ENCODE measurements at places on chromosomes 6 and 20.
A peak's percentile ranks its signal among the peaks of the same experiment; 100 is the strongest.

DNA sequence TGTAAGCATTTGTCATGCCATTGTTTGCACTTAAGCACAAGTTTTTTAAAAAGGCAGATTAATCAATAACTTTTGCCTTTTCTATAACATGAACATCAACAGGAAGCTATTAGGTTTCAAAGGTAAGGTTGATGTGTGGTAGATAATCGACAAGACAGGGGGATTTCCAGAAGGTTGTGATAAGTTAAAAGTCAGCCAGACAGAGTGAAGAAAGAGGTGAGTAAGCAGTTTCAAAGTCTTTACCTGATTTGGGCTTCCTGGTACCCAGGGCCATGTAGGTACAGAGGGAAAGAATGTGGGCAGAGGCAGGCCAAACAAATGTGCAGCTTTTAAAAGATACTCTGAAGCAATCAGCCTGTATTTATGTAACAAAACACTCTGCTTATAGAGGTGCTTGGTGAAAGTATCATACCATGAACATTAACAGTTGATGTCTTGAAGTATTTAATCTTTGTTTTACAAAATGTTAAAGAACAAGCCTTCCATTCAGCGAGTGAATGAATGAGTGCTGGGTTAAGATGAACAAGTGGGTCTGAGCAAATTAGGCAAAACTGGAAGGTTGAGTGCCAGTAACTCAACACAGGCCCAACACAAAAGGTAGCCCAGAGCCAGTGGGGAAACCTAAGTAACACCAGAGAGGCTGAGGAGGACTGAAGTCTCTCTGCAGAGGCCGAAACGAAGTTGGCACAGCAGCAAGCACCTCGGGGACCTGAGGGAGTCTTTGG lies 60.2 kb downstream of the LRRC1 start:
- no peak for DNase-seq

- no peak for DNase-seq
These were observed 125.7 kb downstream of the TOX2 start for GRCh38 chr20:44040202-44040915.

- DNase-seq: no peak
These were observed 192.0 kb downstream of the ALDH8A1 start for GRCh38 chr6:134757911-134758361.

GRCh38 chr6:31038559-31038958 lies 28.3 kb downstream of the MUC22 start:
- DNase-seq: no peak

DNA sequence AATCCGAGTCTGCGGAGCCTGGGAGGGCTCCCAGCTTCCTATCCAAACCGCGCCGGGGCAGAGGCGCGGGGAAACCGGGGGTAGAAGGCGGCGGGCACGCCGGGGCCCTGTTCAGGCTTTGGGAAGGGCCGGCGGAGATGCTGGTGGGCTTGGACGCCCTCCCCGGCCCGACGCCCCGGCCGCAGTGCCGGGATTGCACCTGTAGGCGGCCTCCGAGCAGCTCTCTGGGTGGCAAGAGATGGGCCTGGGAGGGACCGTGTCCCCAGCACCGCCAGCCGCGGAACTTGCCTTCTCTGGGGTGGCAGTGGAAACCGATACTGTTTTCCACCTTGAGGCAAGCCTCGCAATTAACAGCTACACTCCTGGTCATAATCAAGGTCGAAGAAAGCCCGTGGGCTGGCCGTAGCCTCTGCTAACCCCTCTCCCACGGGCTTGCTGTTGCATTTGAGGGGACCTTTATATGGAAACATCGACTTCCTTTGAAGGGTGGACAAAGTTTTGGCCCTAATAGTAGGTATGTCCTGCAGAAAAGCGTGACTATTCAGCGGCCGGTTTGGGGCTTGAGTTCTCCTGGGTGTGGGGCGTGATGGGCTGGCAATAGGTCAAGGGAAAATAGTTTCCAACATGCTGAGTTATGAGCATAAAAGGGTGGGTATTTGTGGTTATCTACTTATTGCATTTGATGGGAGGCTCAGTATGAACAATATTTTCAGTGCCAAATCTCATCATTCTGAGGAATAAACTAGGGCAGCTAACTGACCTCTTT lies 1.1 kb upstream of the JAG1 start:
- peak; percentile 31 for DNase-seq

GRCh38 chr20:17621229-17621968 lies 51.5 kb downstream of the DSTN start:
- DNase-seq: no peak

- DNase-seq: no peak
These were observed 18.7 kb downstream of the CNKSR3 start for GRCh38 chr6:154491567-154492470.

DNA sequence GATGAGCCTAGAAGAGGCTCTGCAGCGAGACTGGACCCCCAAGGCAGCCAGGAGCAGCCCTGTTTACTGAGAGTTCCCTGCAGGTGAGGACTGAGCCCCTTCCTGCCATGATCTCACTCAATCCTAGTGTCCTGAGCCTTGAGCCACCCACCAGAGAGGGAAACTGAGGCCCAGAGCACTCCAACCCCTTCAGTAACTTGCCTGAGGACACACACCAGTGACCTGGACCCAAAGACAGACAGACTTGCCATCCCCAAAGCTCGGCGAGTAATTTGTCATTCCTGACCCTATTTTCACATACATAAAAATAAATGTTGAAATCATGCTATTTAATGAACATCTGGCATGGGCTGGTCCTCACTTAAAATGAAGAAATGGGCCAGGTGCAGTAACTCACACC lies 16.7 kb downstream of the BMP7 start:
- DNase-seq: no peak

GRCh38 chr6:13638626-13639025 lies 23.5 kb downstream of the NOL7 start:
- no peak for DNase-seq

GRCh38 chr6:120303527-120303926 lies 954.0 kb upstream of the MAN1A1 start:
- DNase-seq: no peak

DNA sequence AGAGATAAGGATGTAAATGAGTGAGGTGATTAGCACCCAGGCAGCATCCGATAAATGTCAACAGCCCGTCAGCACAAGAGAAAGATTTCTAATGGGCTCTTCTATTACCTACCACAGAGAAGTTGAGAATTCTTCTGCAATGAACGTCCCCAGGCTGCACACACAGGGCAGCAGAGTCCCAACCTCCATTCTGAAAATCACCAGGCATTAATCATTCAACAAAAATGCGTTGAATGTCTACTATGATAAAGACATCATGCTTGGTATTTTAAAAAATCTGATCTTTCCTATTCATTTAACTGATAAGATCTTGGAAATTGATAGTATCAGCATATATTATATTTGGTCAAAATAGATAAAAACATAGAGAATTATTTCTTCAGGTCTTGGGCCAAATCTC lies 59.5 kb upstream of the VGLL2 start:
- no peak for DNase-seq

- DNase-seq: no peak
These were observed 100.8 kb downstream of the SYCP2 start for GRCh38 chr20:59832406-59833363.

DNA sequence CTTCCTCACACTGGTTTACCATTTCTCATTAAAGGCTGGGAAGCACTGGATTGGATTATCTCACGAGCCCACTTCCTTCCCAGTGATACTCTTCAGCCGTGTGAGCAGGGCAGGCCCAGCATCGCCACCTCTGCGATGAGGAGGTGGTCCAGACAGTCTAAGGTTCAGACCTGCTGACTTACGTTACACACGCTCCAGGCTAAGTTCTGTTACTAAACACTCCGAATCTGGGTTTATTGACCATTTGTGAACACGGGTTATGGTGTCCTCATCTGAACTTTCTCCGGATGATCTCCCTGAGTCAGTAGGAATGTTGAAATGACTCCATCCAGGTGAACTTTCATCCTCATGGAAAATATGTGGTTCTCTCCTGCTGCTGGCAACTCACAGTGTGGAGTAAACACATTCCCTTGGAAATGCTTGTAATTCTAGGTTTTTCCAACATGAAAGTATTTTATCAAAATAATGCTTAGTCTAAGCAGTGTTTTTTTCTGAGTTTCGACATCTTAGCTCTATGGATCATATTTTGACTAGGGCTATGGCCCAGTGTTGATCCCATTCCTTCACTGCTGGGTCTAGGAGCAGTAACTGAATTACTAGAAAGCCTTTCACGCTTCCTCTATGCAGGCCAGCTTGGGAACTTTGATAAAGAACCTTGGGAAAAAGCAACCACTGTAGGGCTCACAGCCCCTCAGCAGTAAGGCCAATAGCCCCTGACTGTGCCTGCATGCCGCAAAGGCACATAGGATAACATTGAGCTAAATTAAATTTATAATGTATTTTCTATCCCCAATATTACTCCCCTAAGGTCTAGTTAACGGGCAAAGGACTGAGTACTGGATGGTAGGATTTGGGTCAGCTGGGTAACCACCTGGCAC lies 37.7 kb upstream of the PXDC1 start:
- DNase-seq: no peak

DNA sequence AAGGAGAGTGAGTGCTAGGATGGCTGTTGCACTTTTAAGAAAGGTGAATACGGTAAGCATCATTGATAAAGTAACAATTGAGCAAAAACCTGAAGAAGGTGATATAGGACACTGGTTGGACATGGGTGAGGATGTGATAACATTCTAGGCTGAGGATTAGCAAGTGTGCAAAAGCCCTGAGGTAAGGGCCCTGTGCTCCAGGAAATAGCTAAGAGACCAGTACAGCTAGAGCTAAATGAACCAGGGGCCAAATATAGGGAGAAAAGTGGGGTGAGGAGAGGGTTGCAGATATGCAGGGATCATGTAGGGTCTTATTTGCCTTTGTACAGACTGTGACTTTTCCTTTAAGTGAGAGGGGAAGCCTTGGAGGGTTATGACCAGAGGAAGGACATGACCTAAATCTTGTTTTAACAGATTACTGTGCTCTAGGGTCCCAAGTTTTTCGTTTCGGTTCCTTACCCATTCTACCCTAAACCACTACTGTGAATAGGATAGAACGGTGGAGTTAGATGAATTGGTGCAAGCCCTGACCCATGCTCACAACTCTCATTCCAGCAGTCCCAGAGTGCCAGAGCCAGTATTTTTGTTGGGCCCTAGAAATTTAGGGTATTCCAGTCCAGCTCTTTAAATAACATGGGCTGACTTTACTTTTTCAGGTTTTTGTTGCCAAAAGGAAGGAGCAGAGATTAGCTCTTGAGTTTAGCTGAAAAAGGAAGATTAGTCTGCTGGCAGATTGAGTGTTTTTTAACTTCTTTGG lies 10.7 kb downstream of the MAPK14 start:
- DNase-seq: no peak

DNA sequence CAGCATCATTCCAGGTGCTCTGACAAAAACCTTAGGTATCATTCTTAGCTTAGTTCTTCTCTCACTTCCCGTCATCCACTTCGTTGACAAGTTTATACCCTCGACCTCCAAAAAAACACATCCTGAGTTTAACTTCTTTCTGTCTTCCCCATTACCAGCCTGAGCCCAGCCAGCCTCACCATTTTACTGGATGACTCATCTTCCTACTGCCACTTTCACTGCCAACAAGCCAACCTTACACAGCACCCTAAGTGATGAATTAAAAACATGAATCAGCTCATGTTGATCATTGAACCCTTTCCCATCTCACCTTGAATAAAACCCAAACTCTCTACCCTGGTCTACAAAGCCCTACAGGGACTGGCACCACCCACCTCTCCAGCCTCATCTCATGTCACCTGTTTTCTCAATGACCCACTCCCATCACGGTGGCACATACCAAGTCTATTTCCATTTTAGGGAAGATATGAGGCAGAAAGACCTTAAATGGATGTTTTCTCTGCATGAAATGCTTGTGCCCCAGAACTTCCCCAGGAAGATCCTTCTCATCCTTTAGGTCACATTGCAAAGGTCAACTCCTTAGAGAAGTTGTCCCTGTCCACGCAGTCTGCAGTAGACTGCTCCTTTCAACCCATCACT lies 9.9 kb upstream of the UST start:
- DNase-seq: no peak

DNA sequence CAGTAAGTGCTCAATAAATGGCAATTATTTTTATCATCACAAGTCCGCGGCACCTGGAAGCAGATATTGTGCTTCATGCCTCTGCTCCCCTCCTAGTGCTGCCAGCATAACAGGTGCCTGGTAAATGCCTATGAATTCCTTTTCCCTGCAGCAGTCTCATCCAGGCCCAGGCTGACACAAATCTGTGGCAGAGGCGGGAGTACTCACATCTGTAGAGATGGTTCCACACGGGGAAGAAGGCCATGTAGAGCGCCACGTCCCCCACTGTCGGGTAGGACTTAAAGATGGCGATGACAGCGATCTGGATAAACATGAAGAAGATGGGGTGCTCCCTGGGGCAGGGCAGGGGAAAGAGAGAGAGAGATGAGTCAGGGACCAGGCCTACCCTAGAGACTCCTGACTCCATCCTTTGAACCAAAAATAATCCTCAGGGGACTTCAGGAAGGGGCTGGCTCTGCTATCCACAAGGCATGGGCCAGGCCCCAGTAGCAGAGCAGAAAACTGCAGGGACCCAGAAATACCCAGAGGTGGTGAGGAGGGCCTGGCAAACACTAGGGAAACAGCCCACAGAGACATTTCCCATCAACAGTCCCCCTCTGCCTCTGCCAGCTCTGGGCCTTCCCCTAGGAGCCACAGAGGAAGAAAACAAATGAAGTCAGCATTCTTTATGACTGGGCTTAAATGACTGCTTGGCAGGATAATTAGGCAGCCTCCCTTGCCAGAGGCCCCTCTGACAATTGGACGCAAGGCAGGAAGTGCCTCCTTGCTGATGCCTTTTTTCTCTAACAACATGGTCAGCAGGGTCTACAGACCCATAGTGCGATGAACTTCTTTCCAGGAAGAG lies 23.0 kb downstream of the MAP1LC3A start:
- DNase-seq: no peak

- peak; percentile 43 for DNase-seq
These were observed 516 bp upstream of the IRF4 start for GRCh38 chr6:390914-391558.

DNA sequence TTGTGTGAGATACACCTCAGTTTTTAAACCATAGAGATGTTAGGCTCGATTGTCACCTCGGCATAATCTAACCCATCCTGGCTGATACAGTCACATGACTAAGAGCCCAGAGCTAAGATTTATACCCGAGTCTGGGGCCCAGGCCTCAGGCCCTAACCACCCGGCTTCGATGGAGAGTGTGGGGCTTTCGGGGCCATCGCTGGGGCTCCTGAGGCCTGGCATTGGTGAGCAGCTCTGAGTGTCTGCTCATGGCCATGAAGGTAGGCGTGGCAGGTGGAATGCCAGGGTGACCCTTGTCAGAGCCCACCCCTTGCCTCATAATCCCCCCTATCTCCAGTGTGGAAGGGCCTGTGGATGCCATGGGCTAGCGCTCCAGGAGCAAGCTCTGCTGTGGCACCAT lies 164.3 kb downstream of the BMP7 start:
- DNase-seq: no peak

- no peak for DNase-seq
These were observed 26.2 kb downstream of the UTRN start for GRCh38 chr6:144311361-144311760.

DNA sequence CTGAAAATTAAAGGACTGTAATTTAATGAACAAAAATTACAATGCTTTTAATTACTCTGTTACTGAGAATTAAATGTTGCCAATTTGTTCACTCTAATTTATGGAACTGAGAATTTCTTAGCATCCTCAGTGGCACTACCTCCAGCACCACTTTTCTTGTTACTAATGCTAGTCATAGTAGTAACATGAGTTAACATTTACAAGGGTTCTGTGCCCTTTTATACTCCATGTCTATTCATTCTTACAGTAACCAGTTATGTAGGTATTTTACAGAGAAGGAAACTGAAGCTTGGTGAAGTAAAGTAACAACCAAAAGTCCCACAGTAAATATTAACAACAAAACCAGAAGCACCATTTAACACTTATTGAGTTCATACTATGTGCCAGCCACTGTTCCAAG lies 34.3 kb downstream of the RARS2 start:
- DNase-seq: no peak

- no peak for DNase-seq
These were observed 283.2 kb downstream of the EPHA7 start for GRCh38 chr6:93136111-93136510.

Measured in stimulated activated CD4-positive, alpha-beta T cell treated with anti-CD3 and anti-CD28 coated beads, Interleukin-4, amount 100 ng/mL, for 48 hours (primary cell).